ENCODE measurements at places on chromosomes 12 and 14.

GRCh38 chr14:77883847-77884238 is 83.9 kb downstream of the ADCK1 start:
- no peak for DNase-seq

- no peak for DNase-seq
Measured at GRCh38 chr12:130195776-130196175, 33.5 kb downstream of the FZD10 start.

DNA sequence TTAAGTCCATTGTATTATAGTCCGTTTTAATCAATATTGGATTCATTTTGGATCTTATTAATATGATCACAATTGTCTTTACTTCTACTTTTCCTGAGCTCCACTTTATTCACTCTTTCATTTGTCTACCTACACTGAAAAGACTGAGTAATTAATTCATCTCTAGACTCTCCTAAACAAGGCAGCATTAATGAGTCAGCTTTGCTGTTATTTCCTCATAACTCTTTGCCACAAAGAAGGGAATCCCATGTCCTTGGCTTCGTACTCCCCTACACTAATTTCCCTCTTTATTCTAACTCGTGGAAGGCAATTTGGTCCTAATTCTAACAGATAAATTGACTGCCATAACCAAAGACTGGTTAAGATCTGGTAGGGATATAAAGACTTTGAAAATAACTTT is 91.9 kb downstream of the ARMH4 start:
- DNase-seq = no peak

- no peak for DNase-seq
Measured at GRCh38 chr12:71439362-71439612, 311 bp upstream of the LGR5 start.

DNA sequence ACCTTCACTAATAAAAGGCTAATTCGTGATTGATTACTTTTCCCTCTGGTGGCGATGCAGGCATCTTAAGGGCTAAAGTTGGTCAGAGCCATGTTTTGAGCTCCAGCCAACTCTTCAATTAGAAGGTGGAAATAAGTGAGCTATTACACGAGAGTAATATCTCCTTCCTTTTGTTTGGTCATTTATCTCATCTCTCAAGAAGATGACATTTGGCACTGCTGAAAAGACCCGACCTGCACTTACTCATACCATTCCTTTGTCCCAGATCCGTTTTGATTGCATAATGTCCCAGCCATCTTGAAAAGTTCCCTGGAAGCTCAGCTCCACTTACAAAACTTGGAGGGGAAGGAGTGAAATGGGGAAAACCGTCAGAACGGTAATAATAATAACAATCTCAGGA is 316.2 kb downstream of the VRK1 start:
- no peak for DNase-seq

DNA sequence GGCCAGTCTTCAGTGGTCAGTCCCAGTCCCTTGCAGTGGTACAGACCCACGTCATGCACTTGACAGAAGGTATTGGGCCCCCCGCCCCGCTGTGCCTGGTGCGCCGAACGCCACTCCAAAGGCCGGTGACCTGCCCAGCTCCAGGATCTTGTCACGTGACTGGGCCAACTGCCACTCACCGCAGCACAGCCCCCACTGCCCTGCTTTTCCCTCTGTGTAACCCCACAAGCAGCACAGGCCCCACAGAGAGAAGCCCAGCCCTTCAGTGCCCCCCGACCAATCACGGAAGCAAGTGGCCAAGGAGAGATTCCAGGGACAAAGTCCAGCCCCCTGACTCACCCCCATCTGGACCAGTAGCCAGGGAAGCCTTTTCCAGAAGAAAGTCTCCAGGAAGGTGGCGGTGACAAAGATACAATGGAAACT is 498 bp downstream of the GPR132 start:
- DNase-seq = no peak

DNA sequence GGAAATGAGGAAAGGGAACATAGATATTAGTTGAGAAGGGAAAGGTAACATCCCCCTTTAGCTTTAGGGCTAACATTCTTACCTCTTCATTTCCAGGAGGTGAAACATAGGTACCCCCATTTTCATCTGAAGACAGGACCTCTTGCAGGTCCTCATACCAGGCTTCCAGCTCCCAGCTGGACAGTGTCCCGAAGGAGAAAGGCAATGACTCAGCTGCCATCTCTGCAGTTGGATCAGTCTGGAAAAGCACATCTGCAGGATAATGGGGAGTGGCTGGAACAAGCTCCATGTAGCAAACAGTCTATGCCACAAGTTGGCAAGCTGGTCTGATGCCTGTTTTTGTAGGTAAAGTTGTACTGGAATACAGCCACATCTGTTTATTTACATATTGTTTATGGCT is 3.1 kb downstream of the DDIT3 start:
- DNase-seq = no peak

DNA sequence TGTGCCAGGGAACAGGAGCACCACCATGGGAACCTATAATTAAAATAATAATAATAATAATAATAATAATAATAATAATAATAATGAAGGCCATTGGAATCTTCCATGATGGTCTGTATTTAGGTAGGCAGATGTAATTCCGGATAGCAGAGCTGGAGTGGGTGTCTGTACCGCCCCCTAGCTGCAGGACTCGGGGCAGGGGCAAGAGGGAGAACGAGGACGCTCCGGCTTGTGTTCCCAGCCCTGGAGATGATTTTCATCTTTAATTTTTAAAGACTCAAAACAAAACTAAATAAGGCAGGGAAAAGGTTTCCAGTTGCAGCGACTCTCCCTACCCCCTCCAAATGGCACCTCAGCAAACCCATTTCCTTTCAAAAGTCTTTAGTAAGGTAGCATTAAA is 501.1 kb downstream of the VRK1 start:
- no peak for DNase-seq

DNA sequence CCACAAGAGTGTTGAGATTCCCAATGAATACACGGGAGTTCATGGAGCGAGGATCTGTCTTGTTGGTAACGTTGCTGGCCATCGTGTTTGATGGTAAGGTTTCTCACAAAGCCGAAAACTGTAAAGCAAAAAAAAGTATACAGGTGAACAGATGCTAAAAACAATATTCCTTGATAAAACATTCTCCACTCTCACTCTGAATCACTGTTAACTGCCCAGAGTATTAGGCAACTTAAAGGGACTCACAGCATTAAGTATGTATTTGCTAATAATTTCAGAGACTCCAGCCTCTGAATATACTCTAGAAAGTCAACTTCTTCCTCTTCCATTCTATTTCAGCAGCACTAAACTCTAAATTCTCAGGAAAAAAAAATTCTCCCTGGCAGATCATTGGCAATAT is 35.1 kb downstream of the HNRNPC start:
- DNase-seq = no peak

- DNase-seq = no peak
Measured at GRCh38 chr14:66117600-66117999, 368.6 kb upstream of the CCDC196 start.

GRCh38 chr12:26846416-26846815 is 13.4 kb upstream of the ITPR2 start:
- no peak for DNase-seq

DNA sequence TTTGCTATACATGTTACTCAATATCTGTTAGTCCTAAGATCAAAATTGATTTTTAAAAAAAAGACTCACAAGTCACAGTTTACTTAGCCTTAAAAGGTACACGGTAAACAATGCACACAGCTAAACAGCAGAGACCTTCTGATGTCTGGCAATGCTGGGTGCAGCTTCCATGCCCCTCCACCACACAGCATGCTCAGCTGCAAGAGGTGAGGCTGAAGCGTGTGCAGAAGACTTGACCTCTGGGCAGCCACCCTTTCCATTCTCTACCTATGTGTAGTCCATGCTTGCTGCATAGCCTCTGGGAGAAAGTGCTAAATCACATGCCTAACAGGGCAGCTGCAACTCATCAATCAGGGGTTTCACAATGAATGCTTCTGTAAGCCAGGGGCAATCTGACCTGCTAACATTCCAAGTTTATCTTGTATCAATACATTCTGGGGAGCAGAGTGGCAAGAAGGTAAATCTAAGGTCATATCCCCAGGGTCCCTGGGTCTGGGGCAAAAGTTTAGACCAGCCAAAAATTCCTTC is 44.5 kb upstream of the AMN1 start:
- no peak for DNase-seq

DNA sequence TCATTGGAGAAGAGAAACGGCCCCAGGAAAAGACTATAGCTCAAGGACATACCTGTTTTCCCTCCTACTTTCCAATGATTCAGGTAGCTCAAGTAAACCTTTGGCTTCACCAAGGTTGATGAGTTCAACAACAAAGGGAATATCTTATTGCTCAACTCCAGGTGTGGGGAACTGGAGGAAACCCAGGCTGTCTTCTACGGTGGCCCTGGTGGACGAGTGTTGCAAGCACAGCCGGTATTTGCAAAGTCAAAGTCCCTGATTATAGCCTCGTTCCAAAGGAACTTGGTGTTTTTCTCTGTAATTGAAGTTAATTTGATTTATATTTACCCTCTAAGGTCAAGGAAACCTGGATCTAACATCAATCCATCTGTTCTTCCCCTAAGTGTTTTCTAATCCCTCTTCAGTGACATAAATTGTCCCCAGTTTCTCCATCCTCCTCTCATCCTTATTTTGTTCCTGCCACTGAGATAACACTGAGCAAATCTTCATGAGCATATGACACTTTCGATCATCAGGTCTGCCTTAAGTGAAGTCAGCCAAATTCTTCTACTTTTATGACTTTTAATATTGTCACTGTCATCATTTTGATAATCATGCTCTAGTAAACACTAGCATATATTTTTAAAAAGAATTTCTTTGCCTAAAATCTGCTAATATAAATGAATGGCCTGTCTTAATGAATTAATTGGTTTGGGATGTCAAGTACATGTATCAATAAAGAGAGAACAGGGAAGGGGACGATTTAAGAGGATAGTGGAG is 174.6 kb upstream of the TBX3 start:
- DNase-seq = no peak

GRCh38 chr12:66744956-66745383 is 66.1 kb upstream of the GRIP1 start:
- DNase-seq = no peak

GRCh38 chr12:597926-598568 is 65.2 kb downstream of the NINJ2 start:
- DNase-seq = no peak

DNA sequence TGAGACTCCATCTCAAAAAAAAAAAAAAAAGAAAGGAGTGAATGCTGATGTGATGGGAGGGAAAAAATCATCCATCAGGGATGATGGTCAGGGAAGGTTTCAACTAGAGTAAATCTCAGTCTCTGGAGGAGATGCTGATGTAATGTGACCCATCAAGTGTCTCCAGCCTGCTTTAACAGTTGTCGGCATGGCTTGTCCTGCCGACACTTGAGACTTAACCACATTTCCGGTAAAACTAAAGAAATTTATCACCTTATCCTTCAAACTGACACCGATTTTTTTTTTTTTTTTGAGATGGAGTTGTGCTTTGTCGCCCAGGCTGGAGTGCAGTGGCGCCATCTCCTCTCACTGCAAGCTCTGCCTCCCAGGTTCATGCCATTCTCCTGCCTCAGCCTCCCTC is 21.5 kb upstream of the ANAPC5 start:
- no peak for DNase-seq

DNA sequence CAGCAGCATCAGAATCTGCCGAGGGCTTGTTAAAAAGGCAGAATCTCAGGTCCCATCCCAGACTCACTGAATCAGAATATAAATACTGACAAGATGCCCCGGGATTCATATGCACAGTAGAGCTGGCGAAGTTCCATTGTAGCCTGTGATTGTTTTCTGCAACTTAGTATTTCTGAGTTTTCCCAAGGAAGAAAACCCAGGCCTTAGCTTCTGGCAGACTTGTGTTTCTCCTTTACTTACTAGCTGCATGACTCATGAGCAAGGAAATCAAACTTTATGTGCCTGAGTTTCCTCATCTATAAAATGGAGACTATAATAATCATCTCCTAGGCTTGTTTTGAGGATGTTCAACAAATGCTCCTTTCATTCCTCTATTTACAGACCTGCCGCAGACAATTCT is 278.5 kb upstream of the PLEKHG7 start:
- no peak for DNase-seq

DNA sequence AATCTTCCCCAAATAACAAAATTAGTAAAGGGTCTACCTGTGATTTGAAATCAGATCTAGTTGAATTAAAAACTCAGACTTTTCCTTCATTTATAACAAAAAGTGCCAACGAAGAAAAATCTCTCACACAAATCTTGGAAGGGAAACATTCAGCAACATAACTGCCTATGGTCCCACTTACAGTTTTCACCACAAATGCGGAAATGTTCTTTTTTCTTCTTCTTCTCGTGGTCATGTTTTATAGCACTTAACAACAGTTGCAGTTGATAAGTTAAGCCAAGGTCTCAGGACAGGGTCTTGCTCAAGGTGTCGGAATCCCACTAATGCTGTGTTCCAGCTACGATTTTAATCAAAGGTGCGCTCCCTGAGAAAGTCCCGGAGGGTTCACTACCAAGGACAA is 10.1 kb downstream of the RNASE6 start:
- DNase-seq = no peak

DNA sequence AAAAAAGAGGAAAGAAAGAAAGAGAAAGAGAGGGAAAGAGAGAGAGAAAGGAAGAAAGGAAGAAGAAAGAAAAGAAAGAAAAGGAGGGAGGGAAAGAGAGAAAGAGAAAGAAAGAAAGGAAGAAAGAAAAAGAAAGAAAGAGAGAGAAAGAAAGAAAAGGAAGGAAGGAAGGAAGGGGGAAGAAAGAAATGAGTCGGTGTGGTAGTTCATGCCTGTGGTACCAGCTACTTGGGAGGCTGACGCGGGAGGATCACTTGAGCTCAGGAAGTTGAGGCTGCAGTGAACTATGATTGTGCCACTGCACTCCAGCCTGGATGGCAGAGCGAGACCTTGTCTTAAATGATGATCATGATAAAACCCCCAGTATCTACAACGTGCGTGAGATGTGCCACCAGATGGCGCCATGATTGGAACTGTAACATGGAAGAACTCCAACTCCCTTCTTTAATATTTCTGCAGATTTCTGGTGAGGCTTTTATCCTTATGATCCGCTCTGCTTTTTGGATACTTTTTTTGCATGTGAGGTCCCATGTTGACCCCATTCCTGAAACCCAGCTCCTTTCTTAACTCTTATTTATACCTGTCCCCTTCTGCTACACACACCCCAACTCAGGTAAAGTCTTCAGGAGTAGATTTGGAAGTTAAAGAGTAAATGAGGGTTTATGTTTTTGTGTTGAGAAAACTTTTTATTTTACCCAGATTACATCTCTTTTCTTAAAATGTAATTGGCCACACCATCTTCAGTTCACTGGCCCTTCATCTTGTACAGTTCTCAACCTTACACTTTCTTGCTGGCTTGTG is 25.6 kb downstream of the RNASE10 start:
- DNase-seq = no peak

Data from GM18507 (cell line).